ENCODE measurements at places on chromosomes 1 and 21.

DNA sequence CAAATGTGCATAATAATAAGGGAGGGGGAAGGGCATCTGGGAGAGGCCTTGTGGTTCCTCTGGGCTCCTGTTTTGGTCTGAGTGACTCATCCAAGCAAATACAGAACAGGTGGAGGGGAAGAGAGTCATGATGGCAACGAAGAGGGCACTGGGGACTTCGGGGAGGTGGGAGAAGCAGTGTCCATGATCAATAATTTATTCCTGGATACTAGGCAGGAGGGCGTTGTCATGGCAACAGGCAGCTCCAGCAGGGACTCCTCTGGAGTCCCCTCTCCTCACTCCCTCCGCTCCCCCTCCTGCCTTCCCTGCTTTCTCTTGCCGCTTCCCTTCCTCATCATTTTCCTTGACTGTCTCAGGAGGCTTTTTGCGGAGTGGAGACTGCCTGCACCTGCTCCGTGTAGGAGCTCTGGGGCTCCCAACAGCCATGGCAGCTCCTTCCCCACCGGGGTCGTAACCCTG lies 12.3 kb upstream of the NFASC start:
- no peak for DNase-seq

DNA sequence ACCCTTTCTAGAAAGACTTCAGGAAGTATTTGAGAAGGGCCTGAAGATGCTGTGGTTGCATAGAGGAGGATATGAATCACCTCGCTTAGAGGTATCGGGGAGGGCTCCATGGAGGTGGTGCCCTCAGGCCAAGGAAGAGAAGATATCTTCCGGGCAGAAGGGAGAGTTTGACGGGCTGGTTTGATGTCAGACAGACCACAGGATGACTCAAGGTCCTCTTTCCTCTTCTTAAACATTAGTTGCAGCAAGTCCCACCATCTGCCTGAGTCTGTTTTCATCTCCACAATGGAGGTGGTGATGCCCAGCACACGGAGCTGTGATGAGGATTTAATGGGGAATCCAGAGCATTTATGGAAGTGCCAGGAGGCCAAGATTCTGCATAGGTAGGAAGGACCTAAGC lies 25.1 kb upstream of the RUNX3 start:
- DNase-seq = peak; percentile 96

DNA sequence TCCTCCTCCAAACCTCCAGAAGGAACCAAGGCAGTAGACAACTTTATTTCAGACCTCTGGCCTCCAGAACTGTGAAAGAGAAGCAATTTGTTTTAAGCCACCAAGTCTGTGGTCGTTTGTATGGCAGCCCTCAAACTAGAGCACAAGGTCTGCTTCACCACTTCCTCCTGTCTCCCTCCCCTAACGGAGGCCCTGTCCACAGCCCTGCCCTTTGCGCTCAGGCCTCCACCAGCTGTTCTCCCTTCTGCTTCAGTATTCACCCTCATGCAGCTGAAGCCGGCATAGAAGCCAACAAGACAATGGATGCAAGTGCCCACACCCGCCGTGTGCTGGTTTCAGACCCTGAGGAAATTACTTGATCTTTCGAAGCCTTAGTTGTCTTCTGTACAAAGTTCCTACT lies 364.1 kb downstream of the HHAT start:
- no peak for DNase-seq

DNA sequence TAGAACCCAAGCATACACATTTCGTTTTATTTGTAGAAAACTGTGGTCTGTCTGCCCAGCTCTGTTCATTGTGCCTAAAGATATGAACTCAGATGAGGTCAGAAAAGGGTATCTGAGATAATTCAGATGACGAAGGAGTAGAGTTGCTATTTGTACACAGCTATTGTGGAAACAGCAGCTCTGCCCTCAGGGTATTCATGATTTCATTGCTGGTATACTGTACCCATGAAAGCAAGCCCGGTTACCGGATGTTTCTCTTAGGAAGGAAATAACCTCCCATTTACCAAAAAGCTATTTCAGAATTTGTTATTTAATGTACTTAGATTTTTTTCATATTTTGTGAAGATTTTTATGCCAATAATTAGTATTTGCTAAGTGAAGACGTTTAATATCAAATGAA lies 37.8 kb downstream of the SMAP2 start:
- DNase-seq = no peak

DNA sequence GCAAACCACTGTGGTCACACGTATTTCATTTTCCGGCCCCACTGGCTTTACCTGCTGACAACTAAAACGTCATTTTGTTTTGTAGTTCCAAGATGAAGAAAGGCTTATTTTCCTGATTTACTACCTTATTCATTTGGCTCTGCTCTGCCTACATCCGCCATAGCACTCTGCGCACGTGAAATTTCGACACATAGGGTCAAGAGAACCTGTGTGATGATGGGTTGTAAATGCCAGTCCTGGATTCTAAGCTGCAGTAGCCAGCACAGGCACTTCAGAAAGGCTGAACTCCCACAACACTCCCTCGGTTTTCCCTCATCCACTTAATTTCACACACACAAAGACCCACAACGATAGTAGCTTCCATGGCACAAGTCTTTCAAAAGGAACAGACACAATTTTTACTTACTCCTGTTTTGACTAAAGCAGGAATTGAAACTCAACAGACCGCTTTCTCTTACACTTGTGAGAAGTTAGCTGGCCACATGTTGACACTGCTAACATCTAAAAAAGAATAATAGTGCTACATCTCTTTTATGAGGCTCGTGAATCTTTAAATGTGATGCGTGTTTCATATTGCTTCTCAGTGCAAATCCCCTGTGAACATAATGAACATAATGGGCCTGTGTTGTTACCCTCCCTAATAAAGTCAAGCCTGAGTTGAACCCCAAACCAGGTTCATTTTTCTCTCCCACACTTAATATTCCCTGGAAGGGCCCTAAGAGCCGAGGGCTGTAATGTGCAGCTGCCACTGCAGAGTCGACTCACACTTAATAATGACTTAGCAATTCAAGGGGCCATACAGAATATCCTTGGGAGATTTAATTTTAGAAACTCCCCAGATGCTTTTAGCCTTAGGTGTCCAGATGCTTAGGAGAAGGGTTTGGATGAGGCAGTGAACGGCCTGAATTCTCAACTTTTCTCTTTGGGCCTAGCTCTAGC lies 1.5 kb upstream of the RUNX1 start:
- peak; percentile 58 for DNase-seq

- no peak for DNase-seq
These were observed 6.8 kb downstream of the HAPLN2 start for GRCh38 chr1:156626079-156626438.

DNA sequence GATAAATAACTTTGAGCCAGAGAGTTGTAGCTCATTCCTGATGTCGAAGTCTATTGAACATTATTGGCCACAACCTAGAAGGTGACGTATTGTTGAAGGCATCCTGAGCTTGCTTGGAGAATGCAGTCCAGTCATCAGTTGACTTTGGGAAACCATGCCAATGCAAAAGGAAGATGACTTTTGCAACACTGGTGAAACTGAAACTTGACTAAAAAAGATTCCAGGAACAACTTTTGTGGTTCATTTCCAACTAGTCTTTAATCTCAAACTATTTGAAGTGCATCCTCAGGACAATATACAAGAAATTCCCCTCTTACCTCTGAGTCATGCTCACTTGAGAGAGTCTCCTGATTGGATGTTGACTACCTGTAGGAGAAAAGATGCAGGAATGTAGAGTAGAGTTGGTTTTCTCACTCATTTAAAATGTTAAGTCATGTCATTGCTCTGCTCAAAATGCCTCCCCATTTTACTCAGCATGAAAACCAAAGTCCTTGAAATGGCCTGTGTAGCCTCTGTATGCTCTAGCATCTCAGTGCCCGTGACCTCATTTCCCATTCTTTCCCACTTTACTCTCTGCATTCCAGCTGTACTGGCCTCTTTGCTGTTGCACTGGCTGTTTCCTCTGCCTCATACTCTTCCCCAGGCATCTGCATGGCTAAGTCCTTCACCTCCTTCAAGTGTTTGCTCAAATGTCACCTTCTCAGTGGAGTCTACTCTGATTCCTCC lies 24.4 kb upstream of the LEPR start:
- peak; percentile 90 for DNase-seq

- peak; percentile 82 for DNase-seq
These were observed 82.2 kb downstream of the NIBAN1 start for GRCh38 chr1:184892116-184892515.

GRCh38 chr1:42734201-42735035 lies 5.6 kb downstream of the CLDN19 start:
- DNase-seq = no peak

DNA sequence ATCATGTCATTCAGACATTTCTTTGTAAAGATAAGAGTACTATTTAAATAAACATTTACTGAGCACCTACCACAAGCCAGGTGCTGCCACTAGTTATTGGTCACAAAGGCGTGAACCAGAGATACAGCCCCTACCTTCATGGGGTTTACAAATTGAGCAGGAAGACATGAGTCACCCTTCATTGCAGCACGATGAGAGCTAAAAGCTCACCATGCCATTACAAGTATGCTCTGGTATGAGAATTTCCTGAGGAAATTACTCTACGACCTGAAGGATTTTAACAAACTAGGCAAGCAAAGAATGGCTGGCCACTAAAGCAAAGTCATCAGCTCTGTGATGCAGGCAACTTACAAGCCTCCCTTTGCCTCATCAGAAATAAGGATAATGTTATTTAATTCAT lies 346.8 kb downstream of the BRINP2 start:
- peak; percentile 24 for DNase-seq

DNA sequence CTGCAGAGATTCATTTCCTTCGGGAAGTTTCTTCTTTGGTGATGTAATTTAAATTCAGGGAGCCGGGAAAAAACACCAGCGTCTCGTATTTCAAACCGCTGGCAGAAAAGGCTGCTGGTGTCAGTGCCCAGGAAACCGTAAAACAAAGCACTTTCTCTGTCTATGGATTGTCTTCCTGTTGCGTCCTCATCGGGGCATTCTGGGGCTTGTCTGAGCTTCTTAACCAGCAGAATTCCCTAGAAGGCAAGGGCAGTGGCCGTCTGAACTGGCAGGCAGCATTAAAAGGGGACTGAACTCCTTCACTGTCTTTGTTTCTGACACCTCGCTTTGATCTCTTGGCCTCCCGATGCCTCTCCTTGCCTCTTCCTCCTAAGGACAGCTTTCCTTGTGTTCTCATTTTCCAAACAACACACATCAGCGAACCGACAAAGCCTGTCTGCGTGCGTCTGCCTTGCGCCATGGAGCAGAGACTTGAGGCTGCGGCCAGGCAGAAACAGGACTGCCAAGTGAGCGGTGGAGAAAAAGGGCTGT lies 391.6 kb upstream of the VAMP3 start:
- peak; percentile 61 for DNase-seq

- no peak for DNase-seq
These were observed 156.3 kb downstream of the C1orf94 start for GRCh38 chr1:34332996-34333395.

DNA sequence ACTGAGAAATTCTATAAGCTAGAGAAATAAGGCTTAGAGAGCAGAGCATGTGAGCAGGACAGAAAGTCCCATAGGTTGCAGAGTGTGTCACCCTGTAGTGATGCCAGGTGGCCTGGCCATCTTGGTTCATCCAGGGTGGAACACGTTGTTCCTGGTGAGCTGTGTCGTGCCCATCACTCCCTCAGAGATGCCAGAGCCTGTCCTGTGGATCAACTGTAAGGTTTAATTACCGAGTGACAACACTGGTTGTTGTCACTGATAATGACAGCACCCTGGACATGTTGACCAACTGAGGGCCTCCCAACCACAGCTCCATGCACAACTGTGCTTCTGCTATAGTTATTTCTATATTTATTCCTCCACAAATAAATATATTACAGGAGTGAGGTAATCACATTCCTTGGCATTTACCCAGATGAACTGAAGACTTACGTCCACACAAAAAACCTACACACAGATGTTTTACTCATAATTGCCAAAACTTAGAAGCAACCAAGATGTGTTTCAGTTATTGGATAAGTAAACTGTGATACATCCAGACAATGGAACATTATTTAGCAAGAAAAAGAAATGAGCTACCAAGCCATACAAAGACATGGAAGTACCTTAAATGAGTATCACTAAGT lies 6.2 kb downstream of the C1orf198 start:
- no peak for DNase-seq
